Natural killer cell (primary cell): ENCODE measurements at places on chromosomes 13 and 19. TPM values are rescaled to one million over a fixed set of nuclear protein-coding genes. Genes with fewer than 3 reads are reported as not detected.

GRCh38 chr13:105048677-105049076, 1486.8 kb downstream of the EFNB2 start:
- DNase-seq = no peak

DNA sequence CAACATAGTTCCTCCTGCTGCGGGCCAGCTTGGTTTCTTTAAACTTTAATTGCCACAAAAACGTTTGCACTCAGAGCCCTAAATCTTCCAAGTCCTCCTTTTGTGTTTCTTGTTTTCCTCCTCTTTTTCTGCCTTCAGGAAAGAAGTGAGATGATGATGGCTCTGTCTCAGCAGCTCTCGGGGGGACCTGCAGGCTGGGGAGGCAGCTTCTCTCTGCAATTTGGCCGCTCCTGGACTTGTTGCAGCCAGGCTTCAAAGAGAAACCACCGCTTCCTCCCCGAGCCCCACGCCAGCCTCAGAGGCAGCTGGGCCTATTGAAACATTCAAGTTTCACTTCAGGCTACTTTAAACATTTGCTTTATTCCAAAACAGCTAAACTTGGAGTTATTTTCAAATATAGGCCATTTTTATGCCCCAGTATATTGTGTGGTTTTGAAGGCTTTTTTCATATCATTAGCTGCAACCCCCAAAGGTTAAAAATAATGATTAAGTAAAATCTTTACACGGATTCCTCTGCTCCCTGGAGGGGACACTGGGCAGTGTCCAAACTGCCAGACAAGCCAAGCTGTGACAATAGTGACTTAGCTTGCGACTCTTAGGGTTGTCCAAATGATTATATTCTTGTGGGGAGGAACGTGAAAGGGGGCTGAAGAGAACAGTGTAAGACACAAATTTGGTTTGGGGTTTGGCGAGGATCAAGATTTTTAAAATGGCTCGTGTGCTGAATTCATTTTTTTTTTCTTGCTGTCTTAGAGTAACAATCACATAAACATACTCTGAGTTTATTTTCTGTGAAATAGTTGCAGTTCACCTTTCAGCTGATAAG, 330.8 kb downstream of the DLEU7 start:
- peak; percentile 37 for DNase-seq

- no peak for DNase-seq
Measured at GRCh38 chr13:33401238-33401637, 115.7 kb upstream of the STARD13 start.

- DNase-seq = no peak
Measured at GRCh38 chr13:46858776-46859175, 38.1 kb downstream of the HTR2A start.

The AZU1 gene
- total RNA-seq = 2.5 TPM
